ENCODE measurements at places on chromosomes 5 and 9.

GRCh38 chr9:113621309-113621791 is 157.8 kb downstream of the RGS3 start:
- no peak for DNase-seq

- DNase-seq, result no peak
Observed at GRCh38 chr9:30697958-30698357, 1686.5 kb upstream of the ACO1 start.

DNA sequence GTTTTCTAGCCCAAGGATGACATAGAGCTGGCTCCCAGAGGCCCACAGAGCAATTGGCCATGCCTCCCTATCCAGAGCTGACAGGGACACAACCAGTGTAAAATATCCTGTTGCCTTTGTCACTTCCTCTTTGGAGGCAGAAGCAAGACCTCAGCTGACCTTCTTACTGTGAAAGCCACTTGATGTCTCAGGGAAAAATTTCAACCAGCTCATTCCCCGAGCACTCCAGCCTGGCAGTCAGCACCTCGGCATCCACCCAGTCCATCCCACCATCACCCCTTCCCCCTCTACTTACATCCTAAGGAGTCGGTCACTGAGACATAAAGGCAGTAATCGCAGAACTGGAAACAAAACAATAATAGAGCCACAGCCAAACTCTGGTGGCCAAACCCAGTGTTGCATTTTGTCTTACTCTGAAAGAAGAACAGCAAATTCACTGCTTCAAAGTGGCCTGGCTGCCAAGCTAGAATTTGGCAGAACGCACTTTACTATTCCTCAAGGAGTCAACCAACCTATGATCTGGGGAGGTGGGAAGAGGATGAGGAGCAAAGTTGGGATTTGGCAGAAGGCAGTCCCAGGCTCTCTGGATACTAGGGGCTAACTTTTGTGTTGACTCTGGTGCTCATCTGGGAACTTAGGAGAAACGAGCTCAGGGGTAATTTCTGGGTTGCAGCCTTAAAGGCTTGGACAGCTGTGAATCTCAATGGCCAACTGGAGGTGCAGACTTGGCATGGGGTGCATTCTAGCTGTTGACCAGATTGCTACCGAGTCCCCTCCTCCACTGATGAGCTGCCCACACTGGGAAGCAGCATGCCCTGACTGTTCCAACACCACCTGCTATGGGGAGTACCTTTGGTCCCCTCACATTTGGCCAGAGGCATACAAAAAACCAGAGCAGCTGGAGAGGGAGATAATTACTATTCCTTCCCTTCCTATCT is 13.6 kb downstream of the NIPAL4 start:
- no peak for DNase-seq

DNA sequence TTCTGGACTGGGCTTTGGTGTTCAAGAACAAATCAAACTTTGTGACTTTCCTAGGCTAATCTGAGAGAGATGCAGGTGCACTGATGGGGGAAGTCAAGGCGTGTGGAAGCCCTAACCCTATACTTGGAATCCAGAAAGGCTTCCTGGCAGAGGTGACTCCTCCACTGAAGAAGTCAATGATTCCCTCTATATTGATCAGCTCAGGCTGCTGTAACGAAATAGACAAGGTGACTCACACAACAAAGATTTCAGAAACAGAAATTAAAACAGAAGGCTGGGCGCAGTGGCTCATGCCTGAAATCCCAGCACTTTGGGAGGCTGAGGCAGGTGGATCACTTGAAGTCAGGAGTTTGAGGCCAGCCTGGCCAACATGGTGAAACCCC is 69.6 kb upstream of the GGTA1 start:
- DNase-seq, result no peak

- DNase-seq, result no peak
Observed at GRCh38 chr5:91521785-91522184, 138.7 kb upstream of the ARRDC3 start.

Data from urinary bladder (tissue), 4 donors.